ENCODE measurements at places on chromosomes 1 and 21. TPM values are rescaled to one million over a fixed set of nuclear protein-coding genes. Genes with fewer than 3 reads are reported as not detected.

The CD164L2 gene
- total RNA-seq, result not detected

DNA sequence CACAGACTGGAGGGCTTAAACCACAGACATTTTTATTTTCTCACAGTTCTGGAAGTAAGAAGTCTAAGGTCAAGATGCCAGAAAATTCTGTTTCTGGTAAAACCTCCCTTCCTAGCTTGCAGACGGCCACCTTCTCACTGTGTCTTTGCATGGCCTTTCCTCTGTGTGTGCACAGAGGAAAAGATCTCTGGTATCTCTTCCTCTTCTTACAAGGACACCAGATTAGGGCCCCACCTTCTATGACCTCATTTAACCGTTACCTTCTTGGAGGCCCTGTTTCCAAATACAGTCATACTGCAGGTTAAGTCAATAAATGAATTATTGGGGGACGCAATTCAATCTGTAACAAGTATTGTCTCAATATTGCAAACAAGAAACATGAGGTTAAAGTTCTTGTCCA, 63.0 kb upstream of the PRDX6 start:
- DNase-seq, result no peak

The CR1L gene
- not detected for total RNA-seq

GRCh38 chr1:197444755-197445154, 176.7 kb downstream of the CRB1 start:
- DNase-seq, result no peak

GRCh38 chr1:185929776-185930175, 195.6 kb downstream of the HMCN1 start:
- no peak for DNase-seq

- no peak for DNase-seq
Observed at GRCh38 chr21:44413566-44414290, 41.6 kb upstream of the LRRC3 start.

- DNase-seq, result no peak
Observed at GRCh38 chr21:22609802-22610201, 1611.6 kb downstream of the NCAM2 start.

The C1orf53 gene
- total RNA-seq, result 14.2 TPM

DNA sequence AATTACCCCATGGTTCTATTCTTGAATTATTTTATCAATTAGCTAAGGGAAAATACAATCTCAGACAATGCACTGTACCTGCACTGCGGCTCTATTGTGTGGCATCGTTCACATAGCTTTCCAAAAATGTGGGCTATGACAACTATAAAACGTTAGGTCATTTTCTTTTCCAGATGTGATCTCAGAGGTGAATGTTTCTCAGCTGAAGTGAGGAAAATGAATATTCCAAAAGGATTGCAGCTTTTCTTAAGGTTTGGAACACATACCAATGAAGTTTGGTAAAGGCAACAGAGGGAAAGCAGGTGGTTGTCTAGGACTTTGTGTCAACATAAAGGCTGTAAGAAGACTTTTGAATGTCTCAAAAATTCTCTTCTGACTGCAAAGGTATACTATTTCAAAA, 105.5 kb downstream of the NRIP1 start:
- DNase-seq, result no peak

- no peak for DNase-seq
Observed at GRCh38 chr1:165632491-165632890, 1.5 kb downstream of the MGST3 start.

The ARHGAP30 gene
- total RNA-seq, result 2.9 TPM

The CACNA1E gene
- not detected for total RNA-seq

The ACTL8 gene
- not detected for total RNA-seq

The PDZK1 gene
- total RNA-seq, result 3.3 TPM

DNA sequence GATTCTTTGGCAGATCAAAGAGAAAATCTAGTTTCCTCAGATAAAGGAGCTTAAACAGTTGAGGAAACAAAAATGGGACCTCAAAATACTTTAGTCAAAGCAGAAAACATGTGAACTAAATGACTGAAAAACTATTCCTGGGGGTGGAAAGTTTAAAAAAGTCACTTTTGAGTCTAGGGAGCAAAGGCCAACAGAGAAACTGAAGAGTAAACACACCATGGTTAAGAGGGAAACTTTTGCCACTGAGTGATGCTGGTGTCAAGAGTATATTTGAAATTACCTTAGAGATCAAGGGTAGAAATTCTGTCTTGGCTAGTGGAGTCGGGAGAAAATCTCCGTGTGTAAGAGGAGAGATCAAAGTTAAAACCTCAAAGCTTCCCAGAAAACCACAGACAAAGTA, 501.2 kb upstream of the ADGRL4 start:
- no peak for DNase-seq

- DNase-seq, result no peak
Observed at GRCh38 chr1:213138892-213139291, 87.9 kb downstream of the RPS6KC1 start.

GRCh38 chr1:203124546-203125317, 2.8 kb upstream of the ADORA1 start:
- no peak for DNase-seq

- no peak for DNase-seq
Observed at GRCh38 chr1:9871707-9872425, 38.2 kb downstream of the CTNNBIP1 start.

DNA sequence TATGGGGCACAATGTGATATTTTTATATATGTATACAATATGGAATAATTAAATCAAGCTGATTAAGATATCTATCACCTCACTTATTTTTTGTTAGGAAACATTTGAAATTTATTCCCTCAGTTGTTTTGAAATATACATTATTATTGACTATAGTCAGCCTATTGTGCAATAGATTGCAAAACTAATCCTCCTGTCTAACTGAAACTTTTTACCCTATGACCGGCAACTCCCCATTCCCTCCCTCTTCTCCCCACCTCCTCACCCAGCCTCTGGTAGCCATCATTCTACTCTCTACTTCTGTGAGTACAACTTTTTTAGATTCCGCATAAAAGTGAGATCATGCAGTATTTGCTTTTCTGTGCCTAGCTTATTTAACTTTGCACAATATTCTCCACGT, 117.7 kb upstream of the SGIP1 start:
- no peak for DNase-seq

GRCh38 chr1:105210747-105211146, 1461.0 kb downstream of the AMY1C start:
- no peak for DNase-seq

The OR6K3 gene
- not detected for total RNA-seq

GRCh38 chr21:43771199-43771675, 4.9 kb downstream of the CSTB start:
- no peak for DNase-seq

The TBX15 gene
- total RNA-seq, result 0.17 TPM

GRCh38 chr1:7886405-7886745, 33.5 kb upstream of the UTS2 start:
- DNase-seq, result peak; percentile 11

GRCh38 chr1:24656046-24656445, 12.9 kb downstream of the SRRM1 start:
- no peak for DNase-seq

DNA sequence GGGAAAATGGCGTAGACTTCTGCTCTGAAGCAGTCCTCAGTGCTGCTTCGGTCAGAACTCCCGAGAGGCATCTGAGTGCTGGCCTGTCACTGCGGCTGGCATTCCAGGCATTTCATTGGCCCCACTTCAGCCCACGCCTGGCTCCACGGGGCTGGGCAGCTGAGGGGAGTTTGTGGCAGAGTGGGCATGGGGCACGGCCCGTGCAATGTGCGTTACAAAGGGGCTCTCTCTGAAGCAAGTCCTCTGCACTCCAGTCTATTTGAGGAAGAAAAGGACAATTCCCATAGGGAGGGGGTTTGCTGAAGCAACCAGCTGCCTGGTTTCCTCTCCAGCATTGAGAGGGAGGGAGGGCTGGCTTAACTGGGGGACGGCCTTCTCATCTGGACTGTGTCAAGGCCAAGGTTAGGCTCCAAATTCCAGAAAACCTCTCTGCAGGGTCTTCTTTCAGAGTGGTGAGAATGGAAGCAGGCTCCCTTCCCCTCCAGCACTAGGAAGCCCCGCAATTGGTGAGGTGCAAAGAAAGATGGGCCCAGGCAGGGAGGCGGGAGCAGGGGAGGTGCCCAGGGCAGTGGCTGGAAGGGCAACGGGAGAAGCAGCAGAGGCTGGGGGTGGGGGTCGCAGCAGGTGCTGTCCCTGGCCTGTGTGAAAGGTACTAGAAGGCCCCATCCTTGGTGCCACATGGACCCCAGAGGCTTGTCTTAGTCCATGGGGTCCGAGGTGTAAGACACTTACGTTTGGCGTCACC, 21.1 kb upstream of the GPR157 start:
- no peak for DNase-seq

- DNase-seq, result no peak
Observed at GRCh38 chr1:48930011-48930410, 153.3 kb upstream of the BEND5 start.

The OR2M3 gene
- not detected for total RNA-seq

The SLC44A5 gene
- total RNA-seq, result 5.8 TPM

The C1orf141 gene
- total RNA-seq, result not detected

The NBPF20 gene
- 5.3 TPM for total RNA-seq

- no peak for DNase-seq
Observed at GRCh38 chr1:24673341-24673740, 30.2 kb downstream of the SRRM1 start.

- no peak for DNase-seq
Observed at GRCh38 chr1:49416758-49417157, 607.0 kb downstream of the AGBL4 start.

DNA sequence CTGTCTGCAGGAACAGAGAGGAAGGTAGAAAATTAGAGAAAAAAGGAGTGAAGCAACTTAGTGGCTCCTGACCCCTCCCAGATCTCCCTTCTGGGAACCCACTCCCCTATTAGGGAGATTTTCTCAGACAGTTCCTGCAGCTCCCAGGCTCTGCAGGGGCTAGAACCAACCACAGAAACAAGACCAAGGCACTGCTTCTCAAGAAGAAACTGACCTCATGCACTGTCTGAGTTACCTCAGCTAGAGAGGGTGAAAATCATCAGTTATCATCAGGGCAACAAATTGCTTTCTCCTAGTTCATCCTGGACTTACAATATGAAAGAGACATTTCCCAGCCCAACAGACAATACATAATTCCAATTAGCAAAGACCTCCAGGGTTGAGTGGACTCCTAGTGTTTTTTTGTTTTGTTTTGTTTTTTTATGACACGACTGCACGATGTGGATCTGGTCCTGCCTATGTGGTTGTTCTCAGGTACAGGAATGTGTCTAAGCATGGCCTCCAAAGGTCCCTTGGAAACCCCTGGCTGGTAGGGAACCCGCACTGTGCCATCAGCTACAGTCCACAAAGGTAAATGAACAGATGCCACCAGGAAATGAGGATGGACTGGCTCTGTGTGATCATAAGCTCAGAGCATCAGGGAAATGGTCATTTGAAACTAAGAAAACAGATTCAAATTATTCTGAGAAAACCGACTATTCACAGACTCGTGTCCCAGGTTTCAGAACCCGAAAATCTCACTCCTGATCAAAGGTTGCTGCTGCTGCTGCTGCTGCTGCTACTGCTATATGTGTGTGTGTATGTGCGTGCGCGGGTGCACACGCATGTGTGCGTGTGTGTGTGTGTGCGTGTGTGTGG, 65.3 kb downstream of the LAMC2 start:
- no peak for DNase-seq

GRCh38 chr21:31012133-31013089, 25.9 kb downstream of the KRTAP19-8 start:
- no peak for DNase-seq

- no peak for DNase-seq
Observed at GRCh38 chr1:168422203-168422847, 121.5 kb downstream of the XCL2 start.
